ENCODE measurements at places on chromosomes 12 and 14.
A peak's percentile ranks its signal among the peaks of the same experiment; 100 is the strongest.

DNA sequence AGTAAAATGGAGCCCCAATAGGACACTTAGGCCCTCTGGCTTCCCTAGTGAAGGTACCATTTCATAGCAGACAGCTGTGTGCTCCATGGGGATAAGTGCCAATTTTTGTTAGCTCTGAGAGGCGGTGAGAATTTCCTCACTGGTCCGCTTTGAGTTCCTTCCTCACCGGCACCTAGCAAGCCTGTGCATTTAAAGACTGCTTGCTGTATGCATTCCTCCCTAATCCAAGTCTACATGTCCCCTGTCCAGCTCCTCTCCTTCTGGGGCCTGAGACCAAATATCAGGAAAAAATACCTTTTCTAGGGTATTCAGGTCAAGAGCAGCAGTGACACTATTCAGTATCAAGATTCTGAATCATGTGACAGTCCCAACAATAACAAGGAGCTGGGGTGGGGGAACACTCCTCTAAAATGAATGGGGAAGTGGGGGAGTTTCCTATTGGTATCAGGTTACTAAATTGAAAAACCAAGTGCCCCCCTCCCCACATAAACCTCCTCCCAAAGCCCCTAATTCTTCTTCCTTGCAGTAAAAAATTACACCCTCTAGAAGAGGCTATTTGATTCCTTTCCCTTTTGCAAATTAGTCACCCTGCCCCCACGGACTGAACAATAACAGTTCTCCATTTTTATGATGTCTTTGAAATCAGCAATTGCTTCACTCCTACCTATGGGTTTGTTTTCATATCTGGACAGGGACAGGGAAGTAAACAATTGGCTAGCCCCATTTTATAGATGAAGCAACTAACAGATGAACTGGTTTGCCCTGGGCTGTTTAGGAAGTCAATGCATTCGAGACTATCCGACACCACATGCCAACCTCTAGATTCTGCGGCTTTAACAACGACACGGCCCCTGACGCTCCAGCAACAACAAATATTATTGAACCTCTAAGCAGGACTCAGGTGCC lies 28.9 kb downstream of the BCL11B start:
- DNase-seq: no peak

DNA sequence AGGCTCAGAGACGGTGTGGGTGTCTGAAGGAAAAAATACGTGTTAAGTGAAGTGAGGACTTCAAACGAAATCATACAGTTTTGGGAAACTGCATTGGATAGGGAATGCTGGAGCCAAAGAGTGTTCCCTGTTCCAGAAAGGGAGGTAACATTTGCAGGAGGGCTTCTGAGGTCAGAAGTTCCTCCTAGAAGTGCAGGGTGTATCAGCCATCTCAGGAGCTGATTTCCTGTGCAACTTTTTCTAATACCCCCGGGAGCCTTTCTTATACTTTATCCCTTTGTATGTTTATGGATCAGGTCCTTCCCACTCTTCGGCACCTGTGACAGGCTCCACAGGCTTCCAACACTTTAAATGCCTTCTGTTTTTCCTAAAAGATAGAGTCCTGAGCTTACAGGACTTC lies 24.9 kb downstream of the ZNF664 start:
- DNase-seq: no peak

DNA sequence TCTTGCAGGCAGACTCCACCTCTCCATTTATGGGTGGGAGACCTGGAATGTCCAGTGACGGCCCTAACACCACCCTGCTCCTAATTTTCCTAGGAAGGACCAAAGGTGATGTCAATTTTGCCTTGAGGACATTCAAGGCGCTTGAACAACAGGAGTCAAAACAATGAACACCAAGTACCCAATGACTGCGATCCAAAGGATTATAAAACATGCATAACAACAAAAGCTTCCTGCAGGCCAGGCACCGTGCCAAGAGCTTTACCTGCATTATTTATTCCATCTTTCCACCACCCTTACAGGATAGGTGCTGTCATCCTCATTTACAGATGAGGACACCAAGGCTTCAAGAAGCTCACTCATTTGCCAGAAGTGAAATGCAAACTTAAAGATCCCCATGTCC lies 15.2 kb upstream of the FOXN3 start:
- DNase-seq: no peak

- DNase-seq: no peak
These were observed 83.3 kb upstream of the CSRP2 start for GRCh38 chr12:76962099-76962498.

GRCh38 chr12:13362260-13362841 lies 165.8 kb downstream of the EMP1 start:
- DNase-seq: no peak

GRCh38 chr12:1059162-1059561 lies 68.1 kb downstream of the ERC1 start:
- no peak for DNase-seq

DNA sequence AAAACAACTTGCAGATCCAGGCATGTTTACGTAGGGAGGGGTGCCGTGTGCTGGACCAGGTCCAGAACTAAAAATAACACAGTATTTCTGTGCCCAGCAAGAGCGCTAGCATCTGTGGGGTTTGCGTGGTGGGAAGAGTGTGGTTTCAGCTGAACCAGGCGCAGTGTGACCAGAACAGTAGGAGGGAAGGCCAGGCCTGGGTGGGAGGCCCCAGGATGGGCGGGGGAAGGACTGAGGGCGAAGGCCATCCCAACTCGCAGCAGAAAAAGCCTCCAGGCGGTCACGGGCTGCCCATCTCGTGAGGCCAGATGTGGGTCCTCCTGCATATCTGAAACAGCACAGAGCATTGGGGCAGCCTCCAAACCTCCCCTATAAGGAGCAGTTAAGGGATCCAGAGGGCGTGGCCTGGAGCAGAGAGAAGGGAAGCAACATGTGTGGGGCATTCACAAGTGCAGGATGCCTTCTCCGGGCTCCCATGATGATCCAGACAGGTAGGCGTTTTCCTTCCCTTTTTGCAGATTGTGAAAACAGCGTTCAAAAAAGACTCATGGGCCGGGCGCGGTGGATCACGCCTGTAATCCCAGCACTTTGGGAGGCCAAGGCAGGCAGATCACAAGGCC lies 17.8 kb upstream of the CD9 start:
- DNase-seq: no peak

DNA sequence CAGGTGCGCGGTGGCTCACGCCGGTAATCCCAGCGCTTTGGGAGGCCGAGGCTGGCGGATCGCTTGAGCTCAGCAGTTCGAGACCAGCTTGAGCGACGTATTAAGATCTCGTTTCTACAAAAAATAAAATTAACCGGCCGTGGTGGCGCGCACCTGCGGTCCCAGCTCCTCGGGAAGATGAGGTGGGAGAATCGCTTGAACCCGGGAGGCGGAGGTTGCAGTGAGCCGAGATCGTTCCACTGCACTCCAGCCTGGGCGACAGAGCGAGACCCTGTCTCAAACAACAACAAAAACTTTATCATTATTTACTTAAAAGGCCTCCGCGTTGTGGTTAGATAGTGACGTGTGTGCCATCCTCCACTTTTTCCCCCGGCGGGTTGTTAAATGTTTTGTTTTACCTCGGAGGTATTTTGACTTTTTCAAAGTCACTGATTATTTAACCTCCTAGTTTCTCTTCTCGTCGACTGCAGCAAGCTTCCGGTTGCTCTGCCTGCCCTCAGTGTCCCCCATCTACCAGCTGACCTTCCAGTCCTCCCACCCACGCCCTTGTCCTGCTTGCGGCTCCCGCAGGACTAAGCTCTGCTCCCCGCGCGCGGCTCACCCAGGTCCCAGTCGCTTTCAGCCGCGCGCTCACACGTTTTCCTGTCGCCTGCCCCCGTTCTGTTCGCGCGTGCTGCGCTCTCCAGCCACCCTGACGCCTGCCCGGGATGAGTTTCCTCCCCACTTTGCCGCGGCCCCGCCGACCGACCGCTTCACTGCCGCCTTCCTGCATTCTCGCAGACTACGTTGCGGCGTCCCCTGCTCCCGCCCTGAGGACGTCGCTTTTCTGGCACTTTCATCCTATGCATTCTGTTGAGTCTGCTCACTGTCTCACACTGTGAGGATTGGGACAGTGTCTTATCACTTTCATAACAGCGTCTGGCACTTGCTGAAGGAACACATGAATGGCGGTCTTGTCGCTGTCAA lies 1.2 kb upstream of the SCAF11 start:
- DNase-seq: peak; percentile 34

- DNase-seq: no peak
These were observed 120.9 kb upstream of the HIF1A start for GRCh38 chr14:61574514-61574807.

Data from stimulated activated CD4-positive, alpha-beta T cell treated with anti-CD3 and anti-CD28 coated beads, Interleukin-1b, Interleukin-23, amount 100 ng/mL, for 1 hour (primary cell).